ENCODE measurements at places on chromosomes 16 and 17.

GRCh38 chr17:46764709-46765401 is 53.6 kb downstream of the WNT3 start:
- peak; percentile 12 for DNase-seq

DNA sequence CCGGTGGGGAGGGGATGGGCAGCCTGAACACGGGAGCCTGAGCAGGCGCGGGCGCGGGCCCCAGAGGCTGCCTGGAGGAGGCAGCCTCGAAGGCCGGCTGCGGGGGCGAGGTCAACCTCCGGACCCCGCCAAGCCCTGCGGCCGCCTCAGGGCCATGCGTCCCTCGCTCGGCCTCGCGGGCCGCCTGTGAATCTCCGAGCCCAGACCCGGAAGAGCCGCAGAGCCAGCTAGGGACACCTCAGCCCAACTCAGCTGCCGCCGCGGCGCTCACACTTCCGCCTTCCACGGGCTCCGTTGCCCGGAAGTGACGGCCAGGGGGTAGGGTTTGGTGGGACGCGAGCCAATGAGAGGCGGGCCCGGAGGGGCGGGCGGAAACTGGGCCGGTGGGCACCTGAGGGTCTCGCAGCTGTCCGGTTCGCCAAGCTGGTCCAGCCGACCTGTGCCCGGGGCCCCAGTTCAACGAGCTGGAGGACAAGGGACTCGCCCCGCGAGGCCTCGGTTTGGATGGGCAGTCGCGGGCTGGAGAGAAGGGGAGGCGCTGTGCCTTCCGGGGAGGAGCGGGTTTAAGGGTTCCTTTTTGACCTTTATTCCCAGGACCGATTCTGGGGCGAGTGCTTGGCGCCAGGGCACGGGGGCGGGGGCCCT is at the start of gene SLC38A10:
TSS of gene SLC38A10 (minus strand) at position 277 of the 645 bp plus-strand sequence. CDS start 386 bp downstream, outside the sequence.
- DNase-seq, result peak; percentile 94

DNA sequence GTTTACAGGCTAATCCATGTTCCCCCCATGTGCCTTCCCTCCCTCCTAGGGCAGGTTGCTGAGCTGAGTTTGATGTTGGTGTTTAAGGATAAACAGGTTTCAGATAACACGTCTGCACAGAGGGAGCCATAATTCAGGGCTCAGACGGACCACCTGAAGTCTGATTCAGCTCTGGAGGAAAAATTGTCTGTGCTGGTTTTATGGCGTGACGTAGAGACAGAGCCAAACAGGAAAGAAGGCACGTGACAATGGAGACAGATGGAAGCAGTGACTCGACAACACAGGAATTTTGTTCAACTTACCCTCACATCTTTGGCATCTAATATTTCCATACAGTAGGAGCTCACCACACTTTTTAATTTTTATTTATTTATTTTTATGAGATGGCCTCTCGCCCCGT is 10.7 kb upstream of the USP10 start:
- DNase-seq, result no peak

GRCh38 chr16:3797904-3798811 is 80.8 kb upstream of the TRAP1 start:
- DNase-seq, result no peak

DNA sequence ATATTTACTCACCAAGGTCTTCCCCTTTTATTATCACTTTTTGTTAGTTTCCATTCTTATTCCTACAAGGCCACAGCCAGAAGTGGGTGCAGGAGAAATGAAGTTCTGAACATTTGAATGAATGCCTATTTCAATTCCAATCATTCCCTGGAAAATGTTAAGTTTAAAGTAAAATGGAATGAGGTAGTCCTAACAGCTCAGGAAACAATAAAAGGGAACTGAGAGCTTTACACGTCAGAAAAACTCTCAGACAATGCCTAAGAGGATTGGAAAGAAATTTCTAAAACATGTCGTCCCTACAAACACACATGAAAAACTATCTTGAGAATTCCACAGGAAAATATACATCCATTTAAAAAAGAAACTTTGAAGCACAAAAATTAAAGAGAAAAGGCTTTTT is 238.8 kb downstream of the STX8 start:
- DNase-seq, result no peak

GRCh38 chr17:17514361-17514992 is 18.3 kb upstream of the RASD1 start:
- DNase-seq, result no peak

DNA sequence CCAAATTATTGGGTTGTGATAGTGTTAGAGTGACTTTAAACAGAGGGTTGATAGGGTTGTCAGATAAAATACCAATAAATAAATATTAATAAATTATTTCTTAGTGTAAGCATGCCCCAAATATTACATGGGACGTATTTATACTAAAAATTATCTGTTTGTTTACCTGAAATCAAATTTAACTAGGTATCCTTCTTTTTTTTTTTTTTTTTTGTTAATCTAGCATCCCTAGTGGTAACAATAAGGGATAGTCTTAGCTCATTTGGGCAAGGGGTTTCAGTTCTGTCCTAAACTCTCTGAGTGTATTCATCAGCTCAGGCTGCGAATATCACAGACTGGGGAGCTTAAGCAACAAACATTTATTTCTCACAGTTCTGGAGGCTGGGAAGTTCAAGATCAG is 1.3 kb downstream of the CLEC19A start:
- DNase-seq, result no peak

GRCh38 chr16:1050516-1050915 is 22.0 kb upstream of the SSTR5 start:
- DNase-seq, result no peak

DNA sequence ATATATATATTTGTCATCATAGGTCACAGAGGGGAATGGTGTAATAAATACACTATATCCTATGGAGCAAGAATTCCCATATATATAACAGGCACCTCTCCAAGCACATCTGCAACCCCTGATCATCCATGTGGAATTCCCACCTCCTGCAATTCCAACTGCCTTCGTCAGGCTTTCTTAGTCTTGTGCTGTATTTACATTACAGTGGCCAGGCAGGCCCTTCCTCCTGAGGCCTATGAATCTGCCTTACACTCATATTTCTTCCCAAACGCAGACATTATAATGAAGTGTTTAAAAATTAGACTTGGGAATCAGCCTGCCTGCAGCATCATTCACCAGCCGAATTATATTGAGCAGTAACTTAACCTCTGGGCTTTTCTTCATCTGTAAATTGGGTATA is 19.3 kb upstream of the DNAH9 start:
- DNase-seq, result no peak

- no peak for DNase-seq
Observed at GRCh38 chr17:28849281-28849680, 5.5 kb upstream of the ERAL1 start.

GRCh38 chr17:8029121-8029520 is 9.7 kb upstream of the ALOX15B start:
- DNase-seq, result no peak

DNA sequence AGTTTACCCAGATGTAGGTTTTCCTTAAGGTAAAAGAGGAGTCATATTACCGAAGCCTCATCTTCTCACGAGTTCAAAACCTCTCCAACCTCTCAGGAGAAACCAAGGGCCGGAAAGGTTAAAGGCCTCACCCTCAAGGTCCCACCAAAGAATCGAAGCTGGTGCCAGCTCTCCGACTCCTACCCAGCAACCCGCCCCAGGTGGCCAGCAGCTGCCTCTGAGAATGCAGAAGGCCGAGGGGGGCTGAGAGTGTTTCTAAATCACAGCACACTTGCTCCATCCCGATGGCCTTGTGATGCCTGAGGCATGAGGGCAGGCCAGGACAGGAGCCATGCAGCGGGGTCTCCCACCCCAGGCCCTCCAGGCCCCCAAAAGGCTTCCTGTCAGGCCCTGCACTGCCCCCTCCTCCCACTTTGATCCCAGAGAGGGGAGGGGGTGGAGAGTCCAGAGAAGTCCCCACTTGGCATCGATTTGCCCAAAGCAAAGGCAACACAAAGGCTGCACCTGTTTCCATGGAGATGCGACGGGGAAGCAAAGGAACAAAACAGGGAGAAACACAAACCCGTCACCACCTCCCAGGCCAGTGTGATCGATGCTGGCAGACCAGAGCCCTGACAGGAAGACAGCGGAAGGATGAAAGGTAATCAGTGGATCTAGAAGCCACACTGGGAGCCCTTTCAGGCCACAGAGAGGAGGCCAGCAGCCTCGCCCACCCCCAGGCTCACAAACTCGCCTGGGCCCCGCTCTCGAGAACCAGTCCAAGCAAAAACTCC is 39.0 kb downstream of the CUEDC1 start:
- DNase-seq, result no peak

DNA sequence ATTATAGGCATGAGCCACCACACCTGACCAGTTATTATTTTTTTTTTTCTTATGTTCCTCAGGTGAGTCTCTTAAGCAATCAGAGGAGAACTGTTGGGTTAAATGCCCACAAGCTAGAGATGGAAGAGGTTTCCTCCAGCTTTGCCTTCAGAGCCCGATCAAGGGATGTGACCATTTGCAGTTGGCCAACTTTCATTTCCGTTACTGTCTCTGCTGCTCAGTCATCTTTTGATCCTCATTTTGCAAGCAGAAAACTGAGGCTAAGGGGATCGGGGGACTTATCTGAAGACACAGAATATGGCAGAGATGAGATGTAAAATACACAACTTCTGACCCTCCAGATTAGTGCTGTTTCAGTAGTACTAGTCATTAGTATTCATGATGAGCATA is 188.8 kb downstream of the RAB11FIP4 start:
- DNase-seq, result no peak

GRCh38 chr16:77986011-77986740 is 36.2 kb upstream of the CLEC3A start:
- DNase-seq, result no peak

GRCh38 chr17:70314506-70314905 is 145.2 kb downstream of the KCNJ2 start:
- no peak for DNase-seq

DNA sequence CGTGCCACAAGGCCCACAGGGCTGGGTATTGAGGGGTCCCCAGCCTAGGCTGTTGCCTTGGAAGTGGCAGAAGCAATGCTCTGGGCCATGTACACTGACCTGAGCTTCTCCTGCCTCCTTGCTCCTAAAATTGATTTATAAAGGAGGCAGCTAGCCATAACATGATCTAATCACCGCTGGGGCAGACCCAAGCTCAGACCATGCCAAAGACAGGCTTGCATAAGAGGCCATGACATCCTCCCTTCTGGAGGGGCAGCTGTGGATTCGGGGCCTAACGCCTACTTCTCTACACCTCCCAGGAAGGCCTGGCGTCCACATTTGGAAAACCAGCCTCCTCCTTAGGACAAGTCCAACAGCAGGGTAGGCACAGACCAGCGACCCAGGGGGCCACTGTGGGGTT is 12.3 kb downstream of the HSD11B2 start:
- DNase-seq, result no peak

GRCh38 chr16:3094289-3095027 is 4.6 kb downstream of the ZSCAN10 start:
- peak; percentile 74 for DNase-seq

DNA sequence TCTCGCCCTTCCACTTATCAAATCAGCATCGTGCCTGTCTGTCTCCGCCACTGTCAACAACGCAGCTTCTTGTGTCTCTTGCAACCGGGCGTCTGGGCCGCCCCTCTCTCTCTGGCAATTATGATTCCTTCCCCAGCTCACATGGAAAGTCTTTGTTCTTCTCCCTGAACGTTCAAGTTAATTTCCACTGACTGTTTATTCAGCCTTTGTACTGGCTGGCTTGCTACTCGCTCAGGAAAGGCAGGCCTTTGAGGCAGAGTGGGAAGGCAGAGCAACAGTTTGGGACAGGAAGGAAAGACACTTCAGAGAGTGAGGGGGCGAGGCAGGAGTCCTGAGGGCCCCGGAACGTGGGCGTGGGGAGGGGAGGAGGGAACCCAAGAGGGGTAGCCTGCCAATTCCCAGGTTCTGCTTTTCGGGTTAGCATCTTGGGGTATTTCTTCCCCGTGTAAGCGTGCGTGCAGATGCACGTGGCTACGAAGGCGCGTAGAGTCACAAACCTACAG is 50.8 kb downstream of the AKAP1 start:
- DNase-seq, result no peak

- no peak for DNase-seq
Observed at GRCh38 chr16:81526199-81526598, 81.6 kb downstream of the CMIP start.

DNA sequence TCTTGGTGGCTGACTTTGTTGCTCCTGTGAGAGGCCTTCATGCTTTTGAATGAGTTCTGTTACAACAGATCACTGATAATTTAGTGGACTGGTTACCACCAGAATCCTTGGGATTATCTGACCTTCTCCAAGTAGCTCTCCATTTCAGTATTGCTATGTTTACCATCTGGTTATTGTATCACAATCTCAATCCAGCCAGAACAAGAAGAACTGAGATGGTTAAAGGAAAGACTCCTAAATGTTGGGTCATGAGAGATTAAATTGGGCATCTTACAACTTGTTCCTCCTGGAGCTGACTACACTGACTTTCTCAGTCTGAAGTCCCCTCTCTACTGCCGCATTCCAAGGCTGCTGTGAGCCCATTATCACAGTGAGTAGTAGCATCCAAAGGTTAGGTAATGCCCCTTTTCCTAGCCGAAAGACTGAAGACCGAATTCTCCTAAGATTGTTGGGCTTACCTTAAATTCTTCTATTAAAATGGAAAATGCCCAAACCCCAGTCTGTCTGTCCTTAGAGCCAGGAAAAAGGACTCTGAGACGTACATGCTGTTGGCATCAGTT is 181.7 kb upstream of the TBX2 start:
- no peak for DNase-seq

GRCh38 chr17:48181653-48182052 is 74.1 kb downstream of the SNX11 start:
- no peak for DNase-seq

GRCh38 chr16:13289515-13289914 is 388.1 kb downstream of the SHISA9 start:
- no peak for DNase-seq

DNA sequence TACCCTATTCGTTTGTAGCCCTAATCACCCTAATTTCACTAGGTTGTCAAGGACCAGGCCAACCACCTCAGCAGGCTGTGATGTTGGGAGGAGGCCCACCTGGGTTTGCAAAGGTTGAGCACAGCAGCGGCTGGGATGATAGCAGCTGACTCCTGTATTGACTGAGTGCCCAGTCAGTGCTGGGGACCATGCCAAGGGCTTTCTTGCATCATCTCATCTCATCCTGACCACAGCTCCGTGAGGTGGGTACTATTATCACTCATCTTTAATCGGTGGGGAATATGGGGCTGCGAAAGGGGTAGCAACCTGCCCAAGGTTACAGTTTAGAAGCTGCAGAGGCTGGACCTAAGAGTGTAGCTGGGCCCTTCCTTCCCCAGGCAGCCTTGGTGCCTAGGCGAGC is 11.7 kb downstream of the ATPAF2 start:
- no peak for DNase-seq

DNA sequence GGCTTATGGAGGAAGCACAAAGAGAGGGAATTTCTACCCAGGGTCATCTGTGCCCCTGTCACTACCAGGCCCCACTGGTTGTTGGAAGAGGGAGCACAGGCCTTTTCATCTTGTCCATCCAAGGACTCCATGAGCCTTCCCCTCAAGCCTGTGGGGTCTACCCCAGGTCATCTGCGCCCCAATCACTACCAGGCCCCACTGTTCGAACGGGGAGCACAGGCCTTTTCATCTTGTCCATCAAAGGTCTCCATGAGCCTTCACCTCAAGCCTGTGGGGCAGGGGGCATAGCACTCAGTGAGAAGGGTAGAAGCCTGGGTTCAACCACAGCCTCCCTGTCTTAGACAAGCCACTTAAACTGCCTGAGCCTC is 101.5 kb upstream of the CDH5 start:
- DNase-seq, result peak; percentile 10
